ENCODE measurements at places on chromosomes 7 and 10.

DNA sequence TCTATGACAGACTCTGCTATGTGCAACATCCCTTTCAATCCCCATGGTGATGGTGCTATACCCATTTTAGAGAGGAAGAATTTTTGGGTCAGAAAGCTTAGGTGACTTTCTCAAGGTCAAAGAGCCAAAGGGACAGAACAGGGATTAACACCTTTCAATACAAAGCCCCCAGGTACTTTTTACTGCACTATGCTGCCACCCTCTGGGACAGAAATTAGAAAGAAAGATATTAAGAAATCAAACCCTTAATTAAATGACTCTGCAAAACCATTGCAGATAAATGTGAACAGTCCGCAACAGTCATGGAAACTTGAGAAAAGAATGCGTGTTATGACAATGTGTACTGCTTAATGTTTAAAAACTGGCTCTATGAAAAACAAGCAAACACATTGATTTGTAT is 673.7 kb downstream of the MAGI2 start:
- no peak for DNase-seq

DNA sequence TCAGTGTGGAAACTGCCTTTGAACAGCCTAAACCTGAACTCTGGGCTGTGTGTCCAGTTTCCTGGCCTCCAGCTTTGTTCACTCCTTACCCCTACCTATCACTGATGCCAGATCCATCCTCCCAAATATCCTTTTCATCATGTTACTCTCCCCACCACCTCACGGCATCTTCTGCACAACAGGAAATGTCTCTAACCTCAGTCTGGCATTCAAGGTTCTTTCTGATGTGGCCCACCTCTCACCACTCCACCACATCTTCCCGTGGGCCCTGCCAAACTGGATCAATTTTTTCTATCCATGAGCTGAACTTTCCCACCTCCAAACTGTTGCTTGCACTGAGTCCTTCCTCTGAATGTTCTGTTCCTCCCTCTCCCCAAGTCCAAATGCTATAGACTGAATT is 35.8 kb upstream of the MAP3K8 start:
- no peak for DNase-seq

- DNase-seq: no peak
Measured at GRCh38 chr10:23910291-23910690, 298.6 kb upstream of the KIAA1217 start.

- DNase-seq: no peak
Measured at GRCh38 chr7:235576-236395, 43.4 kb downstream of the FAM20C start.

GRCh38 chr10:55237462-55237861 is 436.4 kb upstream of the PCDH15 start:
- DNase-seq: no peak

All from stimulated activated CD4-positive, alpha-beta T cell treated with anti-CD3 and anti-CD28 coated beads, Interleukin-15, amount 100 ng/mL, for 48 hours (primary cell).